Stimulated activated CD4-positive, alpha-beta T cell treated with anti-CD3 and anti-CD28 coated beads, TNF-alpha, amount 100 ng/mL, for 1 hour (primary cell): ENCODE measurements at places on chromosomes 3 and 15.

GRCh38 chr3:142237891-142238290 lies 12.5 kb upstream of the GK5 start:
- no peak for DNase-seq

GRCh38 chr3:155978324-155978723 lies 107.9 kb downstream of the GMPS start:
- no peak for DNase-seq

DNA sequence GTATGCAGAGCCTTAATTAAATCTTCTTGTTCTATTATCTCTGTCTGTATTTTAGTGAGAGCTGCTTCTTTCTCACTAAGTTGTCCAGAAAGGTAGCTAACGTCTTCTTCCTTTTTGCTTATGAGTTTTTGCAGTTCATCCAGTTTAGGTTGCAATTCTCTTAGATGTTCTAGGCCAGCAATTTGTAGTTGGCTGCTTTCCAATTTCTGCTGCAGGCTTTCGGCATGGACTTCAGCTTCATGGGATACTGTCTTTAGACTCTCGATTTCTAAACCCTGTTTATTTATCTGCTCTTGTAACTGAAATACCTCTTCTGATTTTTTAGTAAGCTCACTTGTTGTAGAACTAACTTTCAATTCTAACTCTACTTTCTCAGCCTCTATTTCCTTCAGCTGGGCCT lies 35.5 kb upstream of the HCLS1 start:
- DNase-seq, result no peak

DNA sequence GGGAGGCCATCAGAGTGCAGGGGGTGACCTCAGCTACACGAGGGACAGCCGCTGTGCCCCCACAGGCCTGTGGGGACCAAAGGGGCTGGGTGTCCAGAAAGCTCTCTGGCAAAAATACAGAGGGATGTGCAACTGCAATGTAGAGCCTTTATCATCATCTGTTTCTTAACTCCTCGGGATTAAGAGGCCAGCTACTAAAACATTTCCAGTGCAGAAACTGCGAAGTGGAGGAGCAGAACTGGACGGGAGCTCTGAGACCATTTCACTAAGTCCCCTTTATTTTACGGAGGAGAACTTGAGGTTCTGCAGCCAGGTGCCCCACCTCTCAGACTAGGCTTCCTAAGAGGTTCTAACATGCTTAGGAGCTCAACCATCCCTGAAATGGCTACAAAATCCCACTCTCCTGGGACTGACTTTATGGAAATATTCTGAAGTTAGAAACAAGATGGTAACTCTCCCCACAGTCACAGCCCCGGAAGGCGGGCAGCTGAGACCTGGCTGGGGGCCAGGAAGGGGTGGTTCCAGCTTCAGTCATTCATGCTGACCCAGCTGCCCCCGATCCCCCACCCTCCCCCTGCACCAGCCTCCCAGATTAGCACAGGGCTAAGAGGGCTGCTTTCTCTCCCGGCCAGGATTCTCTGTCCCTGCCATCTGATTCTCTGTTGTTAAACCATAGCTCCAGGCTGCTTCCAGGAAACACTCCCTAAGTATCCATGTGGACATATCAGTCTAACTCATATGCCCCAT lies 40.3 kb downstream of the UMPS start:
- no peak for DNase-seq

GRCh38 chr15:27639595-27639994 lies 459.5 kb downstream of the OCA2 start:
- DNase-seq, result no peak

DNA sequence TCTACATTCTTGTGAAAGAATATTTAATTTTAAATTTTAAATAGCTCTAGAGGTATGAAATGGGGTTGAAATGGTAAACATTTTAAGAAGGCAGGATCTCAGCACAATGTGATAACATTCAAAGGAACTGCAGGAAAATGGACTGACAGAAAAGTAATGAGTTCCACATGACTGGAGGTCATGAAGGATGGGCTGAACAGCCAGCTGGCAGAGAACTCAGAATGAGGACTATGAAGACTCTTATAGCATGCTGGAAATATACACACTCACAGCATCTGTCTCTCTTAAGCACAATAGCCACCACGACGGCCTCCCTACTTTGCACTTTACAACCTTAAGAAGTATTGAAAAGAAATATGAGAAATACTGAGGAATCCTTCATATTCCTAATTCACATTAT lies 94.7 kb downstream of the TNIK start:
- no peak for DNase-seq

- DNase-seq, result no peak
Measured at GRCh38 chr3:42681361-42682038, 3.8 kb upstream of the KLHL40 start.

DNA sequence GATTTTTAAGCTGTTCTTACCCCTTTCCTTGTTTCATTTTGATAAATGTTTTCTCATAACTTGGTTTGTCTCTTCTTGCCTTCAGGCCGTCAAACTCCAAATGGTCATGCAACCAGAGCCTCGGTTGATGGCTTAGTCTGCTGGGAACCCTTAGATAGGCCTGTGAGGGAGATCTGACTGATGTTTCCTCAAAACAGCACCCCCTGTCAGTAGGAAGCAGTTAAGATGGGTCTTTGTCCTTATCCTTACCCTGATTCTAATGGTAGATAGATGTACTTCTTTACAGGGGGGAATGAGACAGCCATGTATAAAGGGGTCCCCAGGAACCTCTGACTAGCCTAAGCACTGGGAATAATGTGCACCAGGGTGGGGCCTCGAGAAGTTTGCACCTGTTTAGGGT lies 16.3 kb upstream of the OR5H1 start:
- DNase-seq, result no peak

DNA sequence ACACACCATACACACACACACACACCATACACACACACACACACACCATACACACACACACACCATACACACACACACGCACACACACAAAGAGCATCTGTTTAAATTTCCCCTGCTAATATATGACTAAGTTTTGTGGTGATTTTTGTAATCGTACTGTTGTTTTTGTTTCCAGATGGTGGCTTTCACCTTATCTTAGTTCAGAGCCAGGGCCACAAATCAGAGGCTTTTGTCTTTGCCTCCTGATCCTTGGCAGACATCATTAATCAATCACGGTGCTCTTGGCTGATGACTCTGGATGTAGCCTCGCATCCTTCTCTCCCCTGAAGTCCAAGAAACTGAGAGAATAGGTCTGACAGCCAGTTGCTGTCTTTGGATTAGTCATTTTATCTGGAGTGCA lies 52.1 kb downstream of the EDEM1 start:
- no peak for DNase-seq
